ENCODE measurements at places on chromosomes 11 and 22.

GRCh38 chr11:57751676-57752253 lies at the start of gene BTBD18:
TSS of gene BTBD18 (minus strand) at chr11:57751819. CDS start at chr11:57751188, 631 bp downstream.
- peak; percentile 19 for DNase-seq

DNA sequence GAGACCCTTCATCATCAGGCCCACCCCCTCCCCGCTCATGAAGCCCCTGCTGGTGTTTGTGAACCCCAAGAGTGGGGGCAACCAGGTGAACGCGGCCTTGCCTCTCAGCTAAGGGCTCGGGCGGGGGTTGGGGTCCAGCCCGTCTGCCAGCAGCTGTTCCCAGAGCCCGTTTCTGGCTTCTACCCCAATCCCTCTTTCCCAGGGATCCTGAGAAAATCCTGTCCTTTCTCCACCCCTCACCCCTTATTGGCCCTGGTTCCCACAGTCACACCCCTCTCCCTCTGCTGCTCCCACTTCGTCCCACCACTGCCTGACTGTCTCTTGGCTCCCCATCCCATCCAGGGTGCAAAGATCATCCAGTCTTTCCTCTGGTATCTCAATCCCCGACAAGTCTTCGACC lies 9.4 kb upstream of the MDK start:
- DNase-seq: no peak

DNA sequence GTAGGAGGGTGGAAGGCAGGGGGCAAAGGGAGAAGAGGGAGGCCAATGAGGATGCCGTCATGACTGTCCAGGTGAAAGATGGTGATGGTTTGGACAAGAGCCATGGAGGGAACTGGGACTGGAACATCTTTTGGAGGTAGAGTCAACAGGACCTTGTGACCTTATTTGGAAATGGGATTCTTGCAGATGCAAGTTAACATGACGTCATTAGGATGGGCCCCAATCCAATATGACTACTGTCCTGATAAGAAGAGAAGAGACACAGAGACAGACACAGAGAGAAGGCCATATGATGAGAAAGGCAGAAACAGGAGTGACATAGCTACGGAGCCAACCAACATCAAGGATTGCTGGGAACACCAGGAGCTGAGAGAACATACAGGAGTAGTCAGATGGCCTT lies 31.0 kb upstream of the ISX start:
- DNase-seq: no peak

DNA sequence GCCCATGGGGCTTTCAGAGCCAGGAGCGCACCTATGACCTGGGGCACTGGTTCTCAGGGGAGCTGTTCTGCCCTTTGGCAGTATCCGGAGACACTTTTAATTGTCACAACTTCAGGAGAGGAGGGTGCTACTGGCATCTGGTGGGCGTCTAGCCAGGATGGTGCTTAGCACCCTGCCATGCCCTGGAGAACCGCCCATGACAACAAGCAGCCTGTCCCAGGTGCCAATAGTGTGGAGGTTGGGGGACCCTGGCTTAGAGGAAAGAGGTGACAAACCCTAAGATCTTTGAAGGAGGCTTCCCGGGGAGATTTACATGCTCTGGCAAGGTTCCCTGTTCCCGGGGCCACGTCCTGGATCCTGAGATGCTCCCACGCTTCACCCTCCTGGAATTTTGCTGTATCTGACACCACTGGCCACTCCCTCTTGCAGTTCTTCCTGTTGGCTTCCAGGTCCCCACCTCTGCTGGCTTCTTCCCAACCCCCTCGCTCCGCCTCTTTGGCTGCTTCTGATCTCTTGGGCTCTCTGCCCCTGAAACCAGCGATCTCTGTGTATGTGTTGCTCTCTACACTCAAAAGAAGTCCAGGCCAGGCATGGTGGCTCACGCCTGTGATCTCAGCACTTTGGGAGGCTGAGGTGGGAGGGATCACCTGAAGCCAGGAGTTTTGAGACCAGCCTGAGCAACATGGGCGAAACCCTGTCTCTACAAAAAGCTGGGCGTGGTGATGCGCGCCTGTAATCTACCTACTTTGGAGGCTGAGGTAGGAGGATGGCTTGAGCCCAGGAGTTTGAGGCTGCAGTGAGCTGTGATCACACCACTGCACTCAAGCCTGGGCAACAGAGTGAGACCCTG lies 31.1 kb downstream of the FADS3 start:
- DNase-seq: peak; percentile 63

GRCh38 chr22:38243007-38243765 lies 29.6 kb downstream of the TMEM184B start:
- DNase-seq: no peak
